Activated T-cell treated with anti-CD3 and anti-CD28 coated beads, Interleukin-2, amount 50 U/mL, for 72 hours (primary cell): ENCODE measurements at places on chromosomes 6 and 20.

- DNase-seq, result no peak
Observed at GRCh38 chr6:156306531-156306930, 470.6 kb upstream of the ARID1B start.

DNA sequence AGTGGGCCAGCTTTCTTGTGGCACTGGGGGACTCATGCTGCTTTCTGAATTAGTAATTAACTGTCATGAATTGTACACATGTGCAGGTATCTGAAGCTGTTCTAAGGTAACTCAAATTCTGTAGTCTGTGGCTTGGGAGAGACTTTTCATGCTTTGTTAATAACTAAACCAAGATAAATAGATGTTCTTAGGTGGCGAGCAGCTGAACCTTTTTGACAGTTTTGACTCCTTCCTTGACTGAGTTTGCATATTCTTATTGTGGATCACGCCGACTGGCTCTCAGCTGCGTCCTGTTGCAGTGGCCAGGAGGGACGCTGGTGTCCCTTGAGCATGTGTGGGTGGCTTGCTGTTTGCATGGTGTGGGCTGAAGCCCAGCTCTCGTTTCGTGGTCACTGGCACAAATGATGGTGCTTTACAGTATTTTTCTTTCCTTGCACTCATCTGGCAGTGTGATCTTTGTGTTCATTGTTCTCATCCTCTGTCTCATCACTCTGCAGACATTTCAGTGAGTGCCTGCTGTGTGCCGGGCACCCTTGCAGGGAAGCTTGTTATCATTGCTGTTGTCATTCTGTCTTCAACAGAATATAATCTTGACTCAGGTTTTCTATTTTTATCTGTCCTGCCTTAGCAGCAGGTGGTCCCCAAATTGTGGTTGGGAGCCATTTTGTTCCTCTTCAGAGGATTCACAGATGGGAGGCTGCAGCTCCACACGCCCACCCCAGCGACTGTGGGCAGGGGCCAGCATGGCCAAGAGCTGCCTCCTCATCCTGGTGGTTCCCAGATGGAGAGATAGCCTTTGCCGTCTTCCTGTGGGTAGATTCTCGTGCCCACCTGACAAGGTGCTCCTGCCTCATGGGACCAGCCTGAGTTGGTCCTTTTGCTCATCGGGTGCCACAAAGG is 39.6 kb downstream of the DUSP22 start:
- no peak for DNase-seq

- DNase-seq, result no peak
Observed at GRCh38 chr6:131054392-131055250, 8.4 kb downstream of the EPB41L2 start.

DNA sequence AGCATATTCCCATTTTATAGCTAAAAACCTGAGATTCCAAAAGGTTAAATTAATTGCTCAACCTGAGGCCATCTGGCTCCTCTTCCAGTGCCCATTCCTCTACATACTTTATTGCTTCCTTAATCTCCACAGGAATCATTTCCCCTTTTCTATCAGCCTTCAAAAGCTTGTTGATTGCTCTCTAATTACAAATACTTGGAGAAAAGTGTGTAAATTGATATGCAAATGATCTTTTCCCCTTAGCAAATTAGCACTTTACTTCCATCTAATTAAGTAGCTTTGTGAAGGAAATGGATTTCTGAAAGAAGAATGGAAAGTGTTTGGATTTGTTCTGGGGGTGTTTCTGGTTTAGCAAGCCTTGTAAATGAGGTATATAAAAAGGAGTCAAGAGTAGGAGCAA is 323.3 kb downstream of the GRIK2 start:
- DNase-seq, result no peak

DNA sequence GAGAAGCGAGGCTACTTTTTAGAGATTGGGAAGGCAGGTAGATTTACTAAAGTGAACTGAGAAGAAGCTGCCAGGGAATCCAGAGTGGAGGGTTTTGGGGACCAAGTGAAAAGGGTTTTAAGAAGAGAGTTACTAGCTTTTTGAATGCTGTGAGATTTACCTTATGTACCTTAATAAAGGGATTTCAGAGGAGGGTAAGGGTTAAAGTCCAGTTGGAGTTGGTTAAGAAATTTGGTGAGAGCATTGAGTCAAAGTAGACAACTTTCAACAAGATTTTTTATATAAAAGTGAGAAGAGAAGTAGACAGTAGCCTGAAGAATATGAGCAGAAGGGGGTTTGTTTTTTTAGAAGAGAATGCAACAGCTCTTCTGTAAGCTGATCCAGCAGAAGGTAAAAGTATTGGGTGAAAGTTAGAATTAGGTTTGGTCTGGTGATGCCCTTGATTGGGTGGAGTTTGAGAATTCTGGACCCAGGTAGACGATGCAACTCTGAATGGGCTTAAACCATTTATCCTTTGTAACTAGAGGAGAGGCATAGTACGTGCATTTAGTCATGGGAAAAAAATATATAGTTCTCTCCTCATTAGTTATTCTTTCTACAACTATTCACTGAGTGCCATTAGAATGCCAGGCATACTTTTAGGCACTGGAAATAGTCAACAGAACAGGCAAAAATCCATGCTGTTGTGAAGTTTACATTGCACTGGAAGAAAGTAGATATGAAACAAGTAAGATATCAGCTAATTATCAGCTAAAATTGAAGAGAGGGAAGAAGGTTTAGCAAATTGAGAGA is 44.8 kb downstream of the ATRN start:
- DNase-seq, result no peak

DNA sequence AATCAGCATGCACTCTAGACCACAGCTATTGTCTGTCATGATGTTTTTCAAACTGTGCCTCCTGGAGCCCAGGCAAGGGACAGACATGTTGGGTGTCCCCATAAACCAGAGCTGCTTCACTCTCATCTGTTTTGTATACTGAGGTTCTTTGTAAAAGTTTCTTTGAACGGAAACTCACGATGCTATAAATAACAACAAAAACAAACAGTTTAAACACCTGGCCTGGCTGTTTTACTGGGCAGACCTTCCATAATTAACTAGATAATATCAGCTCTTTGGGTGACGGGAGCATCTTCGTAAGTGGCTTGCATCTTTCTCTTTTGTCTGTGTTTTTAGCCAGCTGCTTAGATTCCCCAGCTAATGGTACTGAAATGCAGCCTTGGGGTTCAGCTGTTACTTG is 190.3 kb downstream of the ZDHHC14 start:
- DNase-seq, result no peak

DNA sequence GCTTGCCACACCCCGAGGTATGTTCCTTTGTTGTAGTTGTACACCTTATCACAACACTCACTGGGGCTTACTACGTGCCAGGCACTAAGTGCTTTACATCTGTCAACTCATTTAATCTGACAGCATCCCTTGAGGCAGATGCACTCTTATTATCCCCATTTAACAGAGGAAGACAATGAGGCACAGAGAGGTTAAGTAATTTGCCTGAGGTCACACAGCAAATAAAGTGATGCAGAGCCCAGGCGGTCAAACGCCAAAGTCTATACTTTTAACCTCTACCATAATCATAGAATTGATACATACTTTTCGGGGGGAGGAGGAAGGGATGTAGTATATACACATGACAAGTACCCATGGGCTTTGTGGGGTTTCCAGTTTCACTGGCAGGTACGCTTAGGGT is 37.7 kb downstream of the MDFI start:
- DNase-seq, result no peak
